ENCODE measurements at places on chromosomes 5 and 9. TPM values are rescaled to one million over a fixed set of nuclear protein-coding genes. Genes with fewer than 3 reads are reported as not detected.

The PCDHGA4 gene
- total RNA-seq: 3.9 TPM

The AIF1L gene
- 15.7 TPM for total RNA-seq

The FGD3 gene
- 4.8 TPM for total RNA-seq

The TAF11L5 gene
- not detected for total RNA-seq

The TAF11L13 gene
- total RNA-seq: not detected

The SHISAL2B gene
- total RNA-seq: not detected

The SPATA6L gene
- 1.3 TPM for total RNA-seq

The PRSS3 gene
- not detected for total RNA-seq

The PCDHGB2 gene
- total RNA-seq: 5.0 TPM

The QSOX2 gene
- 7.6 TPM for total RNA-seq

The ZNF300 gene
- total RNA-seq: 1.7 TPM

The ANKRD20A1 gene
- total RNA-seq: not detected

The DUSP1 gene
- total RNA-seq: 718 TPM

The SPARC gene
- 269 TPM for total RNA-seq

The PHF24 gene
- 0.75 TPM for total RNA-seq

The ARHGEF37 gene
- total RNA-seq: 18.3 TPM

The HSPB3 gene
- 33.1 TPM for total RNA-seq

The CNTFR gene
- 1.2 TPM for total RNA-seq

The SLC22A4 gene
- total RNA-seq: 1.3 TPM

The MLLT3 gene
- 30.7 TPM for total RNA-seq

The SARDH gene
- total RNA-seq: 2.9 TPM

The COL5A1 gene
- total RNA-seq: 75.2 TPM

The VLDLR gene
- total RNA-seq: 16.7 TPM

The ZNF354B gene
- total RNA-seq: 18.8 TPM

The ZCCHC10 gene
- 8.6 TPM for total RNA-seq

The PCSK5 gene
- total RNA-seq: 22.8 TPM

The TERT gene
- not detected for total RNA-seq

The CFAP77 gene
- total RNA-seq: not detected

The STKLD1 gene
- total RNA-seq: 1.0 TPM

The DAB2 gene
- total RNA-seq: 84.3 TPM

The ACTL7A gene
- total RNA-seq: not detected

The HAUS6 gene
- total RNA-seq: 7.1 TPM

The CD74 gene
- total RNA-seq: 572 TPM

The RASEF gene
- total RNA-seq: 0.42 TPM

The ADAM19 gene
- 25.0 TPM for total RNA-seq

The PCDHA6 gene
- 0.69 TPM for total RNA-seq

The CEP78 gene
- 8.6 TPM for total RNA-seq

The SLC24A2 gene
- total RNA-seq: 0.13 TPM

The PSIP1 gene
- total RNA-seq: 33.3 TPM

The ATP10B gene
- 0.42 TPM for total RNA-seq

The SCGB3A2 gene
- total RNA-seq: not detected

The CSF1R gene
- total RNA-seq: 24.9 TPM

The SLC6A19 gene
- total RNA-seq: not detected

The TCOF1 gene
- 27.4 TPM for total RNA-seq

The TPPP gene
- 28.7 TPM for total RNA-seq

The PCA3 gene
- not detected for total RNA-seq

The LECT2 gene
- total RNA-seq: not detected

Data from esophagus muscularis mucosa (tissue), 4 donors.